Right ventricle myocardium superior (tissue), 1 donor: ENCODE measurements at places on chromosomes 4 and X.

DNA sequence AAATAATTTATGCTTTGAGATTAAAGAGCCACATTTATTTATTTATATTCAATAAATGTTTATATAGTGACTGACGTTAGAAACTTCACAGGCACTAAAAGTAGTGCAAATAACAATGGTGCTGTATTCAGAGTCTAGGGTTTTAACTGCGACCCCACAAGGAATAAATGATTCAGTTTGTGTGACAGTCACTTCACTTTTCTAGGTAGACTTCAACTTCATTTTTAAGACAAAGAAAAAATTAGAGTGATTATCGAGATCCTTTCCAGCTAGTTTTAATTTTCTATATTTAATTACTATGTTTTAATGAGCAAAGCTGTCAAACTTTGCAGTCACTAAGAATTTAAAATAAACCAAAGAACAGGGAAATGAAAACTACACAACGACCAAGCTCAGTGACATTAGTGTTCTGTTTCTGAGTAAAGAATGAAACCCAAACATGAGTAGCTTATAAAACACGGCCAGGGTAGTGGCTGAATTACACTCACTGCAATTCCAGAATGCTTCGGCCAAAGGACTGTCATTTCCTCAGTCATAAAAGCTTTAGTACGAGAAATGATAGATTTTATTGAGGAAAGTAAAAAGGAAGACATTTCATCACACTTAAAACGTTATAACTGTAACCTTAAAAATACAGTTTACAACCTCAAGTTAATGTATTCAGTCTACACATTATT is 38.6 kb downstream of the ADGRA3 start:
- DNase-seq = no peak

GRCh38 chr4:82842593-82842992 is 44.0 kb upstream of the SCD5 start:
- DNase-seq = no peak

GRCh38 chr4:10809905-10810304 is 125.3 kb upstream of the CLNK start:
- no peak for DNase-seq

DNA sequence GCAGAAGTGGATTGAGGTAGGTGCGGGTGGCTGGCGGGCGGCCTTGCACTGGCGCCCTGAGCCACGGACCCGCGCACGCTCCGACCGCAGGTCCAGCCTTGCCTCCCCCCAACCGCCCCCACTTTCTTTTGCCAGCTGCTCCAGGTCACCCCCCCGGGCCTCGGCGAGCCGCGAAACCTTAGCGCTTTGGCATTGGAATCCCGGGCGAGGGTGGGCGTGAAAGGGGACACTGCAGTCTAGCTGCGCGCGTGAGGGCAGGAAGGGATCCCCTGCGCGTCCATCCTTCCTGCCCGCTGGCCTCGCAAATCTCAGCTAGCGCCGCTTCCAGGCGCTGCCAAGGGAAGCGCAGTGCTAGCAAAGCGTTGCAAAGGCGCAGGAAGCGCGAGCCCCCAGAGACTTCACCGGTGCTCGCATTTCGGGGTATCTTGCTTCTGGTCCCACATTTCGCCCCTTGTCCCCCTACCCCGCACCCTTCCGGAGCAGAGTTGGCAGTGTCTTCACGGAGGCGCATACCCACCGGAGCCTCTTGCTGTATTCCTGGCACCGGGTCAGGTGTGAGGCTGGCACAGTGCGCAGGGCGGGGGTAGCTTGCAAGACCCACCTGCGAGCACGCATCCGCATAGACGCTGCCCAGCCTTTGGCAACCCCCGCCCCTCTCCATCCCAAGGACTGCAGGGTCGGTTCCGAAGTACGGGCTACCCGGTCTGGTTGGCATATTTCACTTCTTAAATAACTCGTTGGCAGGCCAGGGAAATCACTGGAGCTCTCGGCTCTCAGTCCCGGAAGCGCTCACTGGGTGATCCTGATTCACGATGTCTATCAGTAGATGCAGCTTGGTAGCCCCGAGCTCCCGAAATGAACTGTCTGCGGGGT is 104.4 kb downstream of the UCHL1 start:
- DNase-seq = peak; percentile 68

GRCh38 chr4:118941799-118942198 is 53.1 kb downstream of the SYNPO2 start:
- DNase-seq = no peak

- no peak for DNase-seq
Observed at GRCh38 chr4:76993787-76994641, 44.5 kb downstream of the SEPTIN11 start.

DNA sequence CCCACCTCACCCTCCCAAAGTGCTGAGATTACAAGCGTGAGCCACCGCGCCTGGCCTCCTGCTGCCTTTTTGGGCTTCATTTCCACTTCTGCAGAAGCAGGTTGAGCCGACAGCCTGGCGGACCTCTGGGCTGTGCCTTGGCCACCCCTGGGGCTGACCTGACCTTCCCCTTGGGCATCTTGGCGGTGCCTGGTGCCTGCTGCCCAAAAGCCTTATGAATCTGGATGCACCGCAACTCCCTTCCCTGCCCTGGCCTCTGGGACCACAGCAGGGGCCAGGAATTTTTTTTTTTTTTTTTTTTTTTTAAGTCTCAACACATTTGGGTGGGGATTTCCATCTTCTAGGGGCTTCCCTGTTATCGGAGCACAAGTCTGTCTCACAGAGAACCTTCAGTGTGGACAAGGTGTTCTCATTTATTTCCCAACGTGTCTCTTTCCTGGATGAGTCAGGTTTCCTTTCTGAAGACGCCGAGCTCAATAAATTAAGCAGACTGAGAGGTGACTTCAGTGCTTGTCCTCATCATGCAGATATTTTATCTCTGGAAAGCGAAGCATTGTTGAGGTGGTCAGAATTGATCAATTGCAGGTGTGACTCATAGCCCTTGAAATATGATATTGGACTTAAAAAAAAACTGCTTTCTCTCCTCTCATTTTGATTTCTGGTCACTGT is 79.7 kb downstream of the SHROOM2 start:
- DNase-seq = no peak

DNA sequence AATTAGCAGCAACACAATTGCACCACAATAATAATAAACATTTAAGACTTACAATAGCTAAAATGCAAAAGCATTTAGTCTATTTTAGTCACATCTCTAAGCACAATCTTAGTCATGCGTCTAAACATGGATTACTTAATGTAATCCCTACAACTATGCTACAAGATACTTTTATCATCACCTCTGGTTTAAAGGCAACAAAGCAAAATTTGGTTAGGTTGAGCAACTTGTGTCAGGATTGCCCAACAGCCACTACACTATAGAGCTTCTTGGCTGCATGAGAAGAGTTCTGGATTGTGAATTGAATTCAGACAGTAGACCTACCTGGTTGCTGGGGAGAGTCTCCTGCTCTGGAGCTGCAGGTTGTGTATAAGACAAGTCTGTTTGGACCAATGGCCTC is 146.5 kb upstream of the PUDP start:
- no peak for DNase-seq

GRCh38 chr4:7026107-7026506 is 17.1 kb upstream of the TADA2B start:
- DNase-seq = no peak

GRCh38 chr4:20395160-20395773 is 143.6 kb downstream of the SLIT2 start:
- no peak for DNase-seq

DNA sequence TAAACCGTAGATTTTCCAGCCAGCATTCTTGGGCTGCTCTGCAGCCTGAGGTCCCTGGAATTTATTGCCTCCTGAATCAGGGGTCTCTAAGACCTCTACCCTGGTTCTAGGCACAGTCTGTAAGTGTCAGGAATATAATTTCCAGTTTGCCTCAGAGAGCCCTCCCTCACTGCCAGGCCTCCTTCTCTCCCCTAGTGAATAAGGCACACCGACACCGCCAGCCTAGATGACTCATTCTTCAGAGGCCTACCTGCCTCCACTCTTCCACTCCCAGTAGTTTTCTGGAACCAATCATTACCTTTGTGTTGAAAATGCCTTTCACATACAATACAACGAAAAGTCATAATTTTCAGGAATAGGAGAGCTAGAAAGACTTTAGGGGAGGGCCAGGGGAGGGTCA is 50.3 kb upstream of the ARHGEF9 start:
- no peak for DNase-seq

GRCh38 chr4:77193511-77194102 is 36.6 kb downstream of the CCNG2 start:
- DNase-seq = peak; percentile 76

- DNase-seq = no peak
Observed at GRCh38 chr4:78155616-78156105, 98.5 kb downstream of the FRAS1 start.

GRCh38 chrX:49627086-49627777 is 28.4 kb downstream of the GAGE1 start:
- DNase-seq = no peak

- DNase-seq = no peak
Observed at GRCh38 chr4:181688432-181688831, 554.8 kb upstream of the TENM3 start.

GRCh38 chr4:86721412-86721811 is 127.3 kb downstream of the PTPN13 start:
- DNase-seq = no peak

GRCh38 chrX:105697984-105698781 is 124.2 kb upstream of the NRK start:
- DNase-seq = no peak

DNA sequence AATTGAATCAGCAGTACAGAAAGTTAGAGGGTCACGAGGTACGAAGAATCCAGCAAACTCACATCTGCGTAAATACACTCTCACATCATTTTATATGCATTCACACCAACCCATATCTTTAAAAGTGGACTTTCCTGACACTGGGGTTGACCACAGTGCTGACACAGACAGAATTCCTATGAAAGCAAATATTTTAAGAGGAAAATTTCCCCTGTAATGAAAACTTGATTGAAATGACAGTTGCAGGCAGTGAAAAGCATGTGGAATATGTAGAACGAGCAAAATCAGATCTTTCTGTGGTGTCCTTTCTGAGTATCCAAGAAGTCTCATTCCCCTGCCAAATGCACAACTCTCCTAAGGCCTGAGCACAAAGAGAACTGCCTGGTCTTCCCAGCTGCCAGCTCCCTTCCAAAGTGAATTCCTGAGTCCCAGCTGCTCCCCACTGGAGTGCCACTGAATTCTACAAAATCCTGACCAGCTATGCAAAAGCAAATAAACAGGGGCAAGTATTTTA is 50.5 kb upstream of the FAM9C start:
- DNase-seq = no peak

- DNase-seq = no peak
Observed at GRCh38 chrX:40809210-40809609, 73.9 kb upstream of the MED14 start.

DNA sequence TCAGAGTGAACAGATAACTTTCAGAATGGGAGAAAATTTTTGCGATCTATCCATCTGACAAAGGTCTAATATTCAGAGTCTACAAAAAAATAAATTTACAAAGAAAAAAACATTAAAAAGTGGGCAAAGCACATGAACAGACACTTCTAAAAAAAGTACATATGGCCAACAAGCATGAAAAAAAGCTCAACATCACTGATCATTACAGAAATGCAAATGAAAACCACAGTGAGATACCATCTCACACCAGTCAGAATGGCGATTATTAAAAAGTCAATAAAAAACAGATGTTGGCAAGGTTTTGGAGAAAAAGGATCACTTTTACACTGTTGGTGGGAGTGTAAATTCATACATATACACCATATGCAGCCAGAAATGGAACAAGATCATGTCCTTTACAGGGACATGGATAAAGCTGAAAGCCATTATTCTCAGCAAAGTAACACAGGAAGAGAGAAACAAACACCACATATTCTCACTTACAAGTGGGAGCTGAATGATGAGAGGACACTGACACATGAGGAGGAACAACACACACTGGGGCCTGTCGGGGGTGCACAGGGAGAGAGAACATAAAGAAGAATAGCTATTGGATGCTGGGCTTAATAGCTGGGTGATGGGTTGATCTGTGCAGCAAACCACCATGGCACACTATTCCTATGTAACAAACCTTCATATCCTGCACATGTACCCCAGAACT is 41.6 kb upstream of the ITM2A start:
- DNase-seq = no peak

GRCh38 chr4:27057053-27057452 is 196.4 kb downstream of the STIM2 start:
- DNase-seq = no peak

DNA sequence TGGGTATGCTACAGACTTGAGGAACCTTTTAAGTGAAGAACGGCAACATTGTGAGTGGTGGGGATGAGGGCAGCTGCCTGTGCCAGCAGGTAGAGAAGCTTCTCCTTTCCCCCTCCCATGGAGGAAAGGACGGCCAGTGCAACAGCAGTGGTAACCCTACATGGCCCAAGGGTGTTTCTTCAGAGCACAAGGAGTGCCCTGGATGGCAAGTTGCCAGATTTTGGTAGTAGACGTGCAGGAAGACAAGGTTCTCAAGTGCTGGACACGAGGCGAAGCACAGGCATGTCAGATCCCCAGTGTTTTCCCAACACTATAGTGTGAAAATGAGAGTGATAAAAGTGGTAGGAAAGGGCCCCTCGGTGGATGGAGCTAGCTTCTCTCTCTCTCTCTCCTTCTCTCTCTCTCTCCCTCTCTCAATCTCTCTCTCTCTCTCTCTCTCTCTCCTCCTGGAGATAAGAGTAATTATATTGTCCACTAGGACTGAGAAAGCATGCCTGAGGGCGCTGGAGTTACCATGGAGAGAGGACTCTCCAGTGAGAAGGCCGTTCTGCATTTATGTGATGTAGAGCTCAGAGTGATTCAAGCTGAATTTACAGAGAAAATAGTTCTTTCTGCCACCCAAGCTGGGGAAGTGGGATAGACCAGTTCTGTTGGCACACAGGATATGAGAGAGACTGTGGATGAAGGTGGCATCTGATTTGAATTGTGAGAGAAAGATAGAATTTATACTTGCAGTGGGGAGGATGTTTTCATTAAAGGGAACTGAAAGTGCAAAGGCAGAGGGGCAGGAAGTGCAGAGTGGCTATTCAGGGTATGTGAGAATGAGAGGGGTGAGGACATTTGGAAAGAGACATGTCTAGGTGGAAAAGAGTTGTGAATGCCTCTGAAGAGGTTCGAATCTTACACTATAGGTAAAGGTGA is 25.7 kb upstream of the TRPC3 start:
- no peak for DNase-seq

DNA sequence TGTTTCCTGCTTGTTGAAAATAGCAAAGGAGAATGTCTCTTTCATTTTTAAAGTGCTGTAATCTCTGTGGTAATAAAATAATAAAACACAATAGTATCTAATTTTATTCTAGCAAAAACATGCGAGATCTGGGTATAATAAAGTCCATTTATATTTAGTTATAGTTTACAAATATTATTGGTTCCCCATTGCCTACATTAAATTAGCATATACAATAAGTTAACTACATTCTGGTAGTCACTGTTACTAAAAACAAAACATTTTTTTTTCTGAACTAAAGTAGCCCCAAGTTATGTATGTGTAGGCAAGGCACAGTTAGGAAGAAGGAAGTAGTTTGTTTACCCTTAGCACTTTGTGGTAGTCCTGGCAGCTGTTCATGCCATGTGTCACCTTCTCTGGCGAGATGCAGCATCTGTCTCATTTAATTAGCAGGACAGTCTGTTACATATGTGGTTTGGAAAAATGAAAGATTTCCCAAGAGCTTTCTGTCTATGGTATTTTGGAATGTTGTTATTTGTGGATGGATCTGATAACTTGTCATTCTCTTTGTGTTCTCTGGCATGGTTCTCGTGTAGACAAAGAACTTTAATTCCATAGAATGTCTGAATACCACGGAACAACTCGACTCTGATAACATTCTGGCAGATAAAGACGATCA is 231.3 kb upstream of the PITX2 start:
- DNase-seq = no peak

- DNase-seq = no peak
Observed at GRCh38 chr4:96827086-96827485, 987.2 kb downstream of the PDHA2 start.
